ENCODE measurements at places on chromosomes 13 and 19. TPM values are rescaled to one million over a fixed set of nuclear protein-coding genes. Genes with fewer than 3 reads are reported as not detected.
A peak's percentile ranks its signal among the peaks of the same experiment; 100 is the strongest.

DNA sequence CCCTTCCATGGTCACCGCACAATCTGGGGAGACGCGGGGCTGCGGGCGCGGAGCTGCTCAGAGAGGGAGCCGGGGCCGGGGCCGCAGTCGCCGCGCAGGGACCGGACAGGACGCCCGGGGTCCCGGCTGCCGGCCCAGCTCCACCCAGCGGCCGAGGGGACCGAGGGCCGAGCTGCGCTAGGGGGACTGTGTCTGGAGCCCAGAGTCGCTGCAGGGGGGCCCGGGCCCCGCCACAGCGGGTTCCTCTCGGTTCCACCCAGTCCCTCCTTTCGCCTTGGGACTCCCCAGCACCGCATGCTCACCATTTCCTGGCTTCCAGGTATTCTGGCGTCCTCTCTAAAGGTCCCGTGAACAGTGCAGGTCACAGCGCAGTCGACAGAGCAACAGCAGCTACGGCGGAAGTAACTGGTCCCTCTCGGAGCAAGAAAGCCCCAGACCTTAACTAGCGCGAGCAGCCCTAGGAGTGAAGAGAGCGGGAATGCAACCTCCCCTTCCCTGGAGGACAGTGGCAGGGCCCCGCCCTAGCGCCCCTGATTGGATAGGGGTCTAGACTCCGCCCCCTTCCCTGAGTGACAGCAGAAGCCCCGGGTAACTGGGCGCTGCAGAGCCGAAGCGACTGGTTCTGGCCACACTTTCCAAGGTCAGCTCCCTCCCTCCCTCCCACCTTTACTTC is at the start of gene ZNF878:
Gene ZNF878 (minus strand): TSS at position 465 of the 673 bp plus-strand sequence. CDS start 160 bp downstream, at position 305.
- DNase-seq, result peak; percentile 53

DNA sequence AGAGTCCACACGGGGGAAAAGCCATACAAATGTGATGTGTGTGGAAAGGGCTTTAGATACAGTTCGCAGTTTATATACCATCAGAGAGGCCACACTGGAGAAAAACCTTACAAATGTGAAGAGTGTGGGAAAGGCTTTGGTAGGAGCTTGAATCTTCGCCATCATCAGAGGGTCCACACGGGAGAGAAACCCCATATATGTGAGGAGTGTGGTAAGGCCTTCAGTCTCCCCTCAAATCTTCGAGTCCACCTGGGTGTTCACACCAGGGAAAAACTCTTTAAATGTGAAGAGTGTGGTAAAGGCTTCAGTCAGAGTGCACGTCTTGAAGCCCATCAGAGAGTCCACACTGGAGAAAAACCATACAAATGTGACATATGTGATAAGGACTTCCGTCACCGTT is 23.3 kb upstream of the ZNF233 start:
- no peak for DNase-seq

DNA sequence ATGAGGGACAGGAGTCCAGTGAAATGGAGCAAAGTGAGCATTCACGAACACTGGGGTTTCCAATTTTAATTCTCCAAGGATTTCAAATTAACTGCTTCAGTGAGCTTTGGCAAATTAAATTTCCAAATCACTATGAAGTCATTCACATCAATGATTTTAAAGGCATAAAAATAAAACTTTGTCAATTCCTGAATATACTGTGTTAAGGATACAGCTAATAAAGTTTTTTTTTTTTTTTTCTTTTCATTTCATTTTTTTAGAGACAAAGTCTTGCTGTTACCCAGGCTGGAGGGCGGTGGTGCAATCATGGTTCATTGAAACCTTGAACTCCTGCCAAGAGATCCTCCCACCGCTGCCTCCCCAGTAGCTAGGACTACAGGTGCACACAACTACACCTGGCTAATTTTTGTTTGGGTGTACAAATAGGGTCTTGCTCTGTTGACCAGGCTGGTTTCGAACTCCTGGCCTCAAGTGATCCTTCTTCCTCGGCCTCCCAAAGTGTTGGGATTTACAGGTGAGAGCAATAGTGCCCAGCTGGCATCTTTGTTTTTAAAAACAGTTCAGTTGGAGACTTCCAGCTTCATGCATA is 21.9 kb downstream of the RBM26 start:
- DNase-seq, result no peak

DNA sequence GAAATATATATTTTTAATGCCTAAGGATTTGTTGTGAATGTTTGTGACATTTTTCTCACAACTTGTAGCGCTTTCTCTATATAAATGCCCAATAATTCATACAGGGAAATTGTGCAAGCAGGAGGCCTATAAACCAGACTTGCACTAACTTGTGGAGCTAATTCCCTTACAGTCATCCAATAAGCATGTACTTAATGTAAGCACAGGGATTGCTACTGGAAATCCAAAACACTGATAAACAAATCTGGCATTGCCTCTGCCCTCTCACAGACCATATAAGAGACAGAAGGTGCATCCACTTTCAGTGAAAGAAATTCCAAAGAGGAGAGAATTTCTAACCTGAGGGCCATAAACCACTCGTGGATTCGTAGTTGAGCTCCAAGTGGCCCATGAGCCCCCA is 518.8 kb downstream of the MYO16 start:
- DNase-seq, result no peak

GRCh38 chr19:15445807-15446376 is 3.9 kb downstream of the WIZ start:
- DNase-seq, result no peak

GRCh38 chr19:34269968-34270621 is 15.7 kb downstream of the GARRE1 start:
- peak; percentile 90 for DNase-seq

- no peak for DNase-seq
Measured at GRCh38 chr13:24254146-24254841, 55.1 kb upstream of the C1QTNF9 start.

DNA sequence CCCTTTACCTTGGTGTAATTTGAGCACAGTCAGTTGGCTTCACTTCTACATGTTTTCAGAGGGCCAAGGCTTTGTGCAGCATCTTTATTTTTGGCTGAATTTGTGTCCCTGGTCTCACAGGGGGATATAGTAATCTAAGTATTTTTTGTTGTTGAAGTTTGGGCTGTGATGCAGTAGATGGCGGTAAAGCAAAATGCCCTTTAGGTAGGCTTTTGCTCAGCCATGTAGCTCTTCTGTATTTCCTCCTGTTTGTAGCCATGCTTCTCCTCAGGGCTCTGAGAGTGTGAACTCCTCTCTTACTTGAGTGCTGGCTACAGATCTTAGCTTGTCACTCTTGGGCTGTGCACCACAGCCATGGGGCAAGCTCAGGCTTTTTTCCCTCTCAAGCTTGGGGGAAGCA is 328.6 kb downstream of the SLITRK5 start:
- DNase-seq, result peak; percentile 59

- DNase-seq, result no peak
Measured at GRCh38 chr13:99464441-99464949, 36.8 kb upstream of the TM9SF2 start.

DNA sequence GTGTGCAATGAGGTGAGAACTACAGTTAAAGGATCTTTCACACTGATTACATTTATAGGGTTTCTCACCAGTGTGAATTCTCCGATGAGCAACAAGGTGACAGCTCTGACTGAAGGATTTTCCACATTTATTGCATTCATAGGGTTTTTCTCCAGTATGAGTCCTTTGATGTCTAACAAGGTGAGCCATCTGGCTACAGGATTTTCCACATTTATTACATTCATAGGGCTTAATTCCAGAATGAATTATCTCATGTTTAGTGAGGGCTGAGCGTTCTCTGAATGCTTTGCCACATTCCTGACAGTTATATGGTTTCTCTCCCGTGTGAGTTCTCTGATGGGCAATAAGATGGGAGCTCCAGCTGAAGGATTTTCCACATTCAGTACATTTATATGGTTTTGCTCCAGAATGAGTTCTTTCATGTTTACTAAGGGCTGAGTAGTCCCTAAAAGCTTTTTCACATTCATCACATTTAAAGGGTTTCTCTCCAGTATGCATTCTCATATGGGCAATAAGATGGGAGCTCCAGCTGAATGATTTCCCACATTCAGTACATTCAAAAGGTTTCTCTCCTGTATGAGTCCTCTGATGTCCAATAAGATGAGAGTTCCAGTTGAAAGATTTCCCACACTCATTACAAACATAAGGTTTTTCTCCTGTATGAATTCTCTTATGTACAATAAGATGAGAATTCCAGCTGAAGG is 4.4 kb upstream of the C19orf18 start:
- DNase-seq, result no peak

DNA sequence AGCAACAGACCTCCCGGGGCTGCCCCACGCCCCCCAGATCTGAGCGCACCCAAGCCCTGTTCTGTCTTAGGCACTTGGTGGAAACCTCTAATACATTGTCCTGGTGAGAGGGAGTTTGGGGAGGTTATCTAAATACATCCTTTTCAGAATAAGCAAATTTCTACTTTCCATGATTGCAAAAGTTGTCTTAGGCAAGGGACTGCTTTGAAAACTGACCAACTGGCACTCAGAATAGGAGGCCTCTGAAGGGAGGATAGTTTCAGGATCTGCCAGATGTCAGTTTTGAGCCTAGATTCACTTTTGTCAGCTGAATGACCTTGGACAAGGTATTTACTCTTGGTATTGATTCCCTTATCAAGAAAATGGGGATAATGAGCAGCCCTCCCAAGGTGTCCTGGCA is 11.8 kb downstream of the SERP2 start:
- no peak for DNase-seq

DNA sequence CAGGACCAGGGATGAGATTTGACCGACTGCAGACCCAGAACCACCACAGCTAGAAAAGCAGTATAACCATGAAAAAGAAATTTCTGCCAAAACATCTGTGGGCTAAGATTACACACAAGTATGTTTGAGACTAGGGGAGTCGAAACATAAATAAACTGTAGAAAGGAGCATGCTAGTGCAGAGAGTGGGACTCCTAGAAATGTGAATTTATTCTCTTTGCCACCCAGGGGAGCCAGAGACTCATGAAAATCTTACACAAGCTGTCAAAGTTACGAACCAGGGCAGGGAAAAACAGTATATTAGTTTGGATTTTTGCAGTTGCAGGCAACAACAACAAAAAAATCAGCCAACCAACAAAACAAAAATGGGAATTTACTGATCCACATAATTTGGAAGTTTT is 12.3 kb upstream of the HSPH1 start:
- DNase-seq, result no peak

DNA sequence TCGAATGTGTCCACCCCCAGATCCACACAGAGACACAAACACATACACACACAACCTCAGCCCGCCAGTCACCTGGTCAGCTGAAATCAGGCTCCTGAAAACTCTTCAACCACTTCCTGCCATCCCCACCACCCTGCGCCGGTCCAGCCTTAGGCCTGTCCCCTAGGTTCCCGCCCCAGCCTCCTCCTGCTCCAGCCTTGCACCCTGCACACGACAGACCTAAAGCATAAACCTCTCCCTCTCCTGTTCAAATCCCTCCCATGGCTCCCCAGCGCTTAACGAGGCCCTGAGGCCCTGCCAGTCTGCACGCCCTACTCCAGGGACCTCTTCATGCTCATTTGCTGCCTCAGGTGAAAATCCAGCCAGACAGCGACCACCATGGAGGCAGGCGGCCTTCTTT is 7.1 kb downstream of the PNMA8B start:
- DNase-seq, result no peak

DNA sequence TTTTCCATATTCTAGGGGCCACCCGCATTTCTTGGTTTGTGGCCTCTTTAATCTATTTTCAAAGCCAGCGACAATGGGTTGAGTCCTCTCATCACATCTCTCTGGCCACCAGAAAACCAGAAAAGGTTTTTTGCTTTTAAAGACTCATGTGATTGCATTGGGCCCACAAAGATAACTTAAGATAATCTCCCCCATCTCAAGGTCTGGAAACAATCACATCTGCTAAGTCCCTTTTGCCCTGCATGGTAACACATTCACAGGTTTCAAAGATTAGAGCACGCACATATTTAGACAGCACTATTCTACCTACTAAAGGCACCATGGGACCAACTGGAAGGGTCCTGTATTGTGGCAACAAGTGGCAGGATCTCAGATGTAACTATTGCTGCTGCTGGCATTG is 147.0 kb upstream of the MIR17HG start:
- no peak for DNase-seq

GRCh38 chr13:47747901-47748300 is 253.2 kb downstream of the SUCLA2 start:
- DNase-seq, result no peak

- DNase-seq, result no peak
Measured at GRCh38 chr19:3514930-3515329, 8.8 kb downstream of the FZR1 start.

GRCh38 chr19:45009625-45010255 is 8.5 kb downstream of the RELB start:
- no peak for DNase-seq

- no peak for DNase-seq
Measured at GRCh38 chr19:47056411-47056810, 8.0 kb upstream of the TMEM160 start.

GRCh38 chr13:31236211-31236786 is 36.5 kb downstream of the B3GLCT start:
- DNase-seq, result peak; percentile 16

- no peak for DNase-seq
Measured at GRCh38 chr19:48881741-48882657, 9.8 kb downstream of the PPP1R15A start.

DNA sequence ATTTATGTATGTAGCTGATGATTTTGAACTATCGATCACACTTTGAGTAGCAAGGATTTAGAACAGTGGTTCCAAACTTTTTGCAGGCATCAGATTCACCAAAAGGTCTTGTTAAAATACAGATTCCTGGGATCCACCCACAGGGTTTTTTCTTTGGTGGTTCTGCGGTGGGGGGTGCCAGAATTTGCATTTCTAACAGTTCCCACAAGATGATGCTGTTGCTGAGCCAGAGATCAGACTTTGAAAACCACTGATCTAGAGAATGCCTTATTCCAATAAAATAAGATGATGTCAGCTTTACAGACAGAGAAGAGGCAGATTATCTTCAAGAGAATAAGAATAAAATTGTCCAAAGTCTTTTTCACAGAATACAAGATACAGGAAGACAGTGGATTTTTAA is 80.9 kb upstream of the SHISA2 start:
- peak; percentile 12 for DNase-seq

GRCh38 chr13:80214521-80214991 is 126.4 kb downstream of the SPRY2 start:
- no peak for DNase-seq

DNA sequence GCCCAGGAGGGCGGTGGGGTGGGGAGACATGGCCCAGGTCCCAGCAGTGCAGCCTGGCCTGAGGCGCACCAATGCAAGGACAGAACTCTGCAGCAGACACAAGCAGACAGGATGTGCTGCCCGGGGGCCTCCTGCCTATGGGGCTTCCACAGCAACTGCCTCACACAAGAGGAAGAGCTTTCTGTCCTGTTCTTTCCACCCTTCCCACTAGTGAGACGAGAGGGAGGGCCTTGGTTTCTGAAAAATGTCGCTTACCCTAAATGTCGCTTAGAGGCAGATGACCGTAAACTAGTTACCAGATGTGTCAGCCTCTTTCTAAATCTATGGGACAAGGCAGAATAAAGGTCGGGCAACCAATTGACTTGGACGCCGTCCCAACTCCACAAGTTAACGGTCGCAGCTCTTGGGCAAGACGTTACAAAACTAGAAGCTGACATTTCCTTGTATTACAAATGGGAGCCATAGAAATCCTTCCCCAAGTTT is at the start of gene LAIR1:
Gene LAIR1 (minus strand): TSS at position 157 of the 483 bp plus-strand sequence. CDS start 127 bp downstream, at position 30.
- DNase-seq, result no peak

Gene IL27RA
- 14.0 TPM for total RNA-seq

Gene CLDND2
- total RNA-seq, result not detected

Gene RAB20
- total RNA-seq, result 1.7 TPM

Gene PRSS57
- total RNA-seq, result not detected

Gene UHRF1
- 110 TPM for total RNA-seq

Gene KLK6
- 0.12 TPM for total RNA-seq

Gene OR4F17
- not detected for total RNA-seq

Gene GPR12
- total RNA-seq, result not detected

Gene WIZ
- 17.3 TPM for total RNA-seq

Gene MAP4K1
- total RNA-seq, result 1.4 TPM

Gene PTH2
- total RNA-seq, result not detected
